Natural killer cell (primary cell): ENCODE measurements at places on chromosomes 16 and 17. TPM values are rescaled to one million over a fixed set of nuclear protein-coding genes. Genes with fewer than 3 reads are reported as not detected.

- H3K36me3 ChIP-seq = peaks cover 41% of the 10 kb centered on the region
- no peaks in the 10 kb centered on the region for H3K27me3 ChIP-seq
- no peak overlapping the region for H3K27ac ChIP-seq
- H3K4me3 ChIP-seq = no peak overlapping the region
These were observed 19.7 kb upstream of the RCVRN start for GRCh38 chr17:9924735-9925191.

GRCh38 chr17:81923302-81924260 is 4.0 kb downstream of the MAFG start:
- DNase-seq = no peak
- peaks cover 5% of the 10 kb centered on the region for H3K27me3 ChIP-seq
- H3K4me1 ChIP-seq = peaks cover 48% of the 10 kb centered on the region
- H3K36me3 ChIP-seq = peaks cover 6% of the 10 kb centered on the region
- no peak overlapping the region for H3K4me3 ChIP-seq
- H3K27ac ChIP-seq = no peak overlapping the region

SLC12A3 gene
- not detected for total RNA-seq

DNA sequence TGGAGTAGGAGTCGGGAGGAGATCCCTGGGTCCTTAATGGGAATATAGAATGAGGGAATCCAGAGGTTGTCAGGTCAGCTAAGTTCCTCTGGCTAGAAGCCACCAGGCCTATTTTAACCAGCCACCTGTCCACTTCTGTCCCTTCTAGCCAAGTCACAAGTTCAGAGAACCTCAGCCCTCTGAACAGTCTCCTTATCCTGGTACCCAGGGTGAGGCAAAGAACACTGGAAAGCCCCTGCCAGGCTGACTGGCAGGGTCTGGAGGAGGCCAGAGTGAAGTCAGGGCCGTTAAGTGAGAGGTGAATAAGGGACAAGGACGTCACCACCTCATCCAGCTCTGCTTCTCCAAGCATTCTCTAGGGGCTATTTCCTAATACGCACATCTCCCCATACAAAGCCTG is 2.7 kb downstream of the CTDNEP1 start:
- H3K4me3 ChIP-seq = no peak overlapping the region
- peaks cover 28% of the 10 kb centered on the region for H3K36me3 ChIP-seq
- H3K27me3 ChIP-seq = no peaks in the 10 kb centered on the region
- DNase-seq = no peak
- no peak overlapping the region for H3K27ac ChIP-seq

DYNLL2 gene
- 25.6 TPM for total RNA-seq

DNA sequence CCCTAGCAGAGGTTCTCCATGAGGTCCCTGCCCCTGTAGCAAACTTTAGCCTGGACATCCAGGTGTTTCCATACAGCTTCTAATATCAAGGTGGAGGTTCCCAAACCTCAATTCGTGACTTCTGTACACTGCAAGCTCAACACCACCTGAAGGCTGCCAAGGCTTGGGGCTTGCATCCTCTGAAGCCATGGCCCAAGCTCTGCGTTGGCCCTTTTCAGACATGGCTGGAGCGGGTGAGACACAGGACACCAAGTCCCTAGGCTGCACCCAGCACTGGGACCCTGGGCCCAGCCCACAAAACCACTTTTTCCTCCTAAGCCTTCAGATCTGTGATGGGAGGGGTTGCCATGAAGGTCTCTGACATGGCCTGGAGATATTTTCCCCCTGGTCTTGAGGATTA is 1292.0 kb downstream of the CDH8 start:
- no peaks in the 10 kb centered on the region for H3K36me3 ChIP-seq
- H3K4me1 ChIP-seq = no peaks in the 10 kb centered on the region
- DNase-seq = no peak
- no peaks in the 10 kb centered on the region for H3K27me3 ChIP-seq
- H3K4me3 ChIP-seq = no peak overlapping the region

DNA sequence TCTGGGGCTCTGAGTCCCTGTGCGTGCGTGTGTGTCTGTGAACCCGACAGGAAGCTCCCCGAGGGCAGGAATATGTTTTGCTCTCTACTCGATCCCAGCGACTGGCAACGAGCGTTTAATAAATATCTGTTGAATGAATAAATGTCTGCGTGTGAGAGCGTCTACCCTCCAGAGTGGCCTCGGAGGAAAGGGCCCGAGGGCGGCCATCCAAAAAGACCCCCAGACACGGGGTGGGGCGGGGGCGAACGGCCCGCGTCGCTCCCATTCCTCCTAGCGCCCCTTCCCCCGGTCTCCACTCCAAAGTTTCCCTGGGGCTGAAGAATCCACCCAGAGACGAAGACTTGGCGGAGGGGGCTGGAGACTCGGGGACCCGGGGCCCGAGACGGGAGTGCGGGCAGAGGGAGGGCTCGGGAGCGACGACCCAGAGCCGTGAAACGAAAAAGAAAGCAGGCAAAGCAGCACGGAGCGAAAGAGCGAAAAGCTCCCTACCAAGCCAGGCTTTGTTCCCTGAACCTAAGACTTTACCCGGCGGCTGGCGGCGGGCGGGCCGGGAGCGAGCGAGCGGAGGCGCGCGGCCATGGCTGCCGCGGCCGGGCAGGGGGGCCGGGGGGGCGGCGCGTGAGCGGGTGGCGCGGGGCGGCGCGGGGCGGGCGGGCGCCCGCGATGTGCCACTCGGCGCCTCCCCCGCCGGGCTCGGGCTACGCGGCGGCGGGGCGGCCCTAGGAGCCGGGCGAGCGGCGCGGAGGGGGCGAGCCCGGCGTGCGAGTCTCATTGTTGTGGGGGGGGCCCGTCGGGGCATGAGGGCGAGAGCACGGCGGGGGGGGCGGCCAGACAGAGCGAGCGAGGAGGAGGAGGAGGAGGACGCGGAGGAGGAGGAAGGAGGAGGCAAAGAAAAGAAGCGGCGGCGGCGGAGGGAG is at the start of gene MLLT6:
MLLT6 (plus strand) TSS at position 668 of the 917 bp plus-strand sequence. CDS start 360 bp downstream, outside the sequence.
- no peaks in the 10 kb centered on the region for H3K27me3 ChIP-seq
- peak; percentile 91 for DNase-seq
- peaks cover 23% of the 10 kb centered on the region for H3K36me3 ChIP-seq
- peaks cover 74% of the 10 kb centered on the region for H3K4me1 ChIP-seq
- peak within 1 kb of the TSS; percentile 77 for H3K4me3 ChIP-seq

ACSM2A gene
- not detected for total RNA-seq

DNA sequence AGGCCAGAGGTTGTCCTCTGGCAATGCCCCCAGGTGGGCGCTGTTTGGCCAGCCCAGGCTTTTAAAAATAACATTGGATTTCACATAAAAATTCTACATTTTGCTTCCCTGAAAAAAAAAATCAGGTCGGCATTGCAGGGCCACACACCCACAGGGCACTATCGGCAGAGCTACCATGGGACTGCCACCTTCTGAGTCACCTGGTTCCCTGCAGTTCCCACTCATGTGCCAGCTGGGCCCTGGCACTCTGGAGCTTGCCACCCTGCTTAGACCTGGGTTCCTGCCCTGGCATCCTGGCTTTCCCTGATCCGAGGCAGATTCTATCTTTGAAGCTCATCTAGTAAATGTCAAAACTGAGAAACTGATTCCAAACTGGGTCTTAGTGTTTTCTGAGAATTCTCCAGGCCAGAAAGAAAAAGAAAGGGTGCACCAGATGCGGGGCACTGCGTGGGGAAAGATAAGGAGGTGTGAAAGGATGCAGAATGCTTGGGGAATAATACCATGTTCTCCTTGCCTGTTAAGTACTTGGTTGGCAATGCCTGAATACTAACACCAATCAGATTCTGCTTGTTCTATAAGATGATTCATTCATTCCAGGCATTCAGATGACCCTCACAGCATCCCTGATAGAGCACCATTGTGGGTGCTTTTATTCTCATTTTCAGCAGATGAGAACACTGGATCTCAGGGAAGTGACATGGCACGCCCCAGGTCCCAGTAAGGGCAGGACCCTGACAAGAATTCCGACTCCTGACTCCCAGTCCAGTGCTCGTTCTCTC is 51.8 kb downstream of the RAI1 start:
- H3K27ac ChIP-seq = no peak overlapping the region
- H3K4me3 ChIP-seq = no peak overlapping the region
- DNase-seq = no peak
- no peaks in the 10 kb centered on the region for H3K27me3 ChIP-seq
- H3K4me1 ChIP-seq = peaks cover 34% of the 10 kb centered on the region
- peaks cover 2% of the 10 kb centered on the region for H3K36me3 ChIP-seq
